ENCODE measurements at places on chromosomes 11 and 22.

DNA sequence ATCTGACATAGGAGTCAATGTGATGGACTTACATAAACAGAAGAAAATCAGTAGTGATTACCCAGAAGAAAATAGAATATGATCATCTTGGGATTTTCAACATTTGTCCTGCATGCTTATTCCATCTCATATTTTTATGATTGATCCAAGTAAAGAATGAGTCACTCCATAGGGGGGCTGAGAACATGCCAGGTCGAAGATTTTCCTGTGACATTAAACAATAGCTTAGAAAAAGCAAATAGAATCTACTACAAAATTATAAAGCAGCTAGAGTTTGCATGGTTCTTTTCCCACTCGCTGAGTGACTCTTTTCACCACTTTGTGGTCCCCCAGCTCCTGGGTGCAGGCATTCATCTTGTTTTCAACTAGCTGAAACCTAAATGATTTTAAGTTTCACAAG is 56.3 kb downstream of the DDI1 start:
- no peak for DNase-seq

GRCh38 chr11:118151431-118151830 is 1.2 kb downstream of the SCN4B start:
- no peak for DNase-seq

DNA sequence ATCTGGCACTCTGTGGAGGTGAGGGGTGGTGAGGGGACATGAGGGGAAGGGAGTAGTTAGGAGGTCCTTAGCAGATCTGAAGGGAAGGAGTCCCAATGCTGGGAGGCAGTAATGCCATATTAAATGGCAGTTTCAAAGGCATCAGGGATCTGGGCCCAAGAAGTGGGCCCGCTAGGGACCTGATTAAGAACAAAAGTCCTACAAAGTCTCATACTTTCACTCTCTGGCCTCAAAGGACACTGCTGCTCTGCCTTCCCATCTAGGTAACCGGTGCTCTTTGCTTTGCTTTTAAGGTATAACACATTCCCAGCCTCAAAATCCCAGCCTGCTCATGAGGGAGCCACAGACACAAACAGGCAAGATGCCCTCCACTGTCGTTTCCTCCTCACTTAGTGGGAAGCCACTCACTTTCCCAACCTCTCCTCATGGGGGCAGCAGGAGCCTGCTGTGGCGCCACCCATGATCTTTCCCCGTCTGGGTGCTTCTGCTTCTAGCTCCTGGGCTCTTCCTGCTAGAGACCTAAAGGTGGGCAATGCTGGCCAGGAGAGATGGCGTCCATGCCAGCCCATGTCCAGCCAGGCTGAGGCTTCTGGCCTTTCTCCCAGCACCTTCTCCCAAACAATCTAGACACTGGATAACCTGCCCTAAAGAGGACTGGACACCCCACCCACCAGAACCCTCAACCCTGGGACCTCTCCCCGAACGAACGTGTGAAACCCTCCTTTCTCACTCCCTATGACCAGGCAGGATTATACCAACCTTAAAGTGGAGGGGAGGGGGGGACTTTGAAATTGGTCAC is 68.3 kb downstream of the PLEKHA7 start:
- no peak for DNase-seq

- no peak for DNase-seq
These were observed 13.1 kb downstream of the OR5AK2 start for GRCh38 chr11:57001674-57002401.

DNA sequence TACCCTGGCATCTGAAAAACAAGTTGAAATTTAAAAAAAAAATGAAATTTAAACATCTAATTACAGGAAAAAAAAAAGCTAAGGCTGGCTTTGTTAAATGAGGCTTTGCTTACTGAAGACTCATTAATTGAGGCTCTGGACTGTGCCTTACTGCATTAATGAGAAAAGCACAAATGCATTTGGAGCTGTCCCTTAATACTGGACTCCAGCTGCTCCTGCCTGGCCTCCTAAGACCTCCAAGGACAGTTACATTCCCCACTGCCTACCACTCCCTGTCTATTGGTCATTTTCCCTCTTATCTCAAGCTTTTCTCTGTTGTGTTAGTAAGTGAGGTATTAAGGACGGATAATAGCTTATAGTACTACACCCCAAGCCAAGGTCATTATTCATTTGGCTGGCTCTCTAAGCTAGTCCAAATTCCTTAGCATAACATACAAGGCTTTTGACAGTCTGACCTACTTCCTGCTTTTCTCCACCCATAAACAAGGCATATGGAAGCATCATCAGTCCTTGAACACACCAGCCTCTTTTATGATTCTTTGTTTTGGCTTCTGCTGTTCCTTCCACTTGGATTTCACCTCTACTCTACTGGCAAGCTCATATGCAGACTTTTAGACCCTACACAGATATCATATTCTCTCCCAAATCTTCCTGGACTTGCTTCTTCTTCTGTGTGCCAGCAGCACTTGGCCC is 62.5 kb downstream of the USP35 start:
- DNase-seq = no peak

DNA sequence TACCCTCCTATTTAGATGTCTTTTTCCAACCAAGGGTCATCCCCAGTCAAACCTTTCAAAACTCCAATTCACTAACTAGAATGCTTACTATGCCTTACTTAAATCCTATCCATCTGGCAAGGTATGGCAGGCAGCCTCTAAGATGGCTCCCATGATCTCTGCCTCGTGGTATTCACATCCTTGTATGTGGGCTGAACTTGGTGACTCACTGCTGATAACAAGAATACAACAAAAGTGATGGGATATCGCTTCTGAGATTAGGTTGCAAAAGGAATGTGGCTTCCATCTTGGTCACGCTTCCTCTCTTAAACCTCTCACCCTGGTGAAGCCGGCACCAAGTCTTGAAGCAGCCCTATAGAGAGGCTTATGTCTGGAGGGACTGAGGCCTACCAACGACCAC is 29.6 kb upstream of the UPB1 start:
- DNase-seq = no peak

DNA sequence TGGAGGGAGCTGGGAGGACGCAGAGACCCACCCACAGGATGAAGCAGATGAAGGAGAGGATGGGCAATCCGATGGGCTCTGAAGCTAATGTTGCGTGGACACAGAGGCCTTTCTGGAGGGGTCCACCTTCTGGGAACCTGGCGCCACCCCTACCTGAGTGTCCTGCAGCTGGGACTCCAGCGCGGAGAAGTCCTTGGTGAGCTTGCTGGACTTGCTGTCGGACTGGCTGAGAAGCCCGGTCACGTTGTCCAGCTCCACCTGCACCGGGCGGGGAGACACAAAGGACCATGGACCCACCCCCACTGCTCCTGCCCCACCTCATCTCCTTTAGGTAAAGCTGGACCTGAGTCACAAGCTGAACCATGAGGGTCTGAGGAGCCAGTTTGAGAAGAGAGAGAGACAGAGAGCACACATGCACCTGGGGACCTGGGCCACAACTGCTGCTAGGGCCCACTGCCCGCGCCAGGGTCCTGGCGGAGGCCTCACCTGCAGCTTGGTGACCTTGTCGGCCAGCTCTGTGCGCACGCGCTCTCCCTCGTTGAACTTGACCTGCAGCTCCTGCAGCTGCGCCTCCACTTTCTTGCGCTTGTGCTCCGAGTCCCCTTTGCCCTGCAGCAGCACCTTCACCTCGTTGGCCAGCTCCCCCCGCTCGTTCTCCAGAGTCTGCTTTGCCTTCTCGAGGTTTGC is 40.8 kb downstream of the APOL1 start:
- DNase-seq = no peak

GRCh38 chr11:79400717-79401330 is 40.0 kb downstream of the TENM4 start:
- DNase-seq = no peak

DNA sequence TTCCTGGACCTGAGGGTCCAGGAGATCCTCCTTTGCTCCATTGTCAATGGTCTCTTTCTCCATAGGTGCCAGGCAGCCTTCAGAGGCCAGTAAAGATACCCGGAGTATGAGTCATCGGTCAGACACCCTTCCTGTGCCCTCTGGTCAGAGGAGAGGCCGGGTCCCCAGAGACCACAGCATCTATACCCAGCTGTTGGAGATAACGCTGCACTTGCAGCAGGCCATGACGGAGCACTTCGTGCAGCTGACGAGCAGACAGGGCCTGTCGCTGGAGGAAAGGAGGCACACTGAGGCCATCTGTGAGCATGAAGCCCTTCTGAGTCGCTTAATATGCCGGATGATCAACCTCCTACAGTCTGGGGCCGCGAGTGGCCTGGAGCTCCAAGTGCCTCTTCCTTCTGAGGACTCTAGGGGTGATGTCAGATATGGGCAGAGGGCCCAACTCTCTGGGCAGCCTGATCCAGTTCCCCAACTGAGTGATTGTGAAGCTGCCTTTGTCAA is at the start of gene ACCSL:
ACCSL (plus strand) TSS at position 51 of the 501 bp plus-strand sequence; CDS start at position 107, 56 bp downstream.
- DNase-seq = no peak

- DNase-seq = no peak
These were observed 78.4 kb downstream of the NAV2 start for GRCh38 chr11:19790831-19791552.

DNA sequence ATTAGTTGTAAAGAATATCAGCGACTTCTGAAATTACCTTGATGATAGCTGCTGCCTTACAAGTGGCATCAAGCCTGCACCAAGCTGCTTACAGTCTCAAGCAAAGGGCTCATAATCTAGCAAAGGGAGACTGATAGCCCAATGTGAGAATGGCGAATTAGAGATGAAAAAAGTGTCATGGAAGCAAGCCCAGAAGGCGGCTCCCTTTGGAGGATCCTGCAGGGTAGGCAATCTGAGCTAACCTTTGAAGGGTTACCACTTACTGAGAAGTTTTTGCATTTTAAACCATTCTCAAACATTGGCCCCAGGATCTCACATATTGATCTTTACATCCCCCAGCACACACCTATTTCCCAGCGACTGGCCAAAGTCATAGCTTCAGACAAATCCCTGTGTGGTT is 18.5 kb downstream of the GAB2 start:
- no peak for DNase-seq

- no peak for DNase-seq
These were observed 122.2 kb downstream of the APOL5 start for GRCh38 chr22:35839841-35840301.

DNA sequence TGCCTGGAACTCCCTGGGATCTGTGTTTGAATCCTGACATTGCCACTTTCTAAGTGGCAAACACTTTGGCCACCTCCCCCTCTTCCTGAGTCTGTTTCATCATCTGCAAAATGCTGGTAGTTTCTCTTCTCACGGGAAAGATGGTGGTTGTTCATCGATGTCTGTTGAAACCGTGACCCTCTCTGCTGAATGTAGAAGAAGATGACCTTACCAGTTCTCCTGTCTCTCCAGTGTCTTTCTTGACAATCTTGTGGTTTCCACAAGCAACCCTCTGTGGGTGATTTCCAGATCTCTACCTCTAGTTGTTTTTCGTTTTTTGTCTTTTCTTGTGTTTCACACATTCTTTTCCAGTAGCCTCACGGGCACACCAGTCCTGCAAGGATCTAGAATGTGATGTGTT is 27.5 kb downstream of the ZBTB16 start:
- no peak for DNase-seq

DNA sequence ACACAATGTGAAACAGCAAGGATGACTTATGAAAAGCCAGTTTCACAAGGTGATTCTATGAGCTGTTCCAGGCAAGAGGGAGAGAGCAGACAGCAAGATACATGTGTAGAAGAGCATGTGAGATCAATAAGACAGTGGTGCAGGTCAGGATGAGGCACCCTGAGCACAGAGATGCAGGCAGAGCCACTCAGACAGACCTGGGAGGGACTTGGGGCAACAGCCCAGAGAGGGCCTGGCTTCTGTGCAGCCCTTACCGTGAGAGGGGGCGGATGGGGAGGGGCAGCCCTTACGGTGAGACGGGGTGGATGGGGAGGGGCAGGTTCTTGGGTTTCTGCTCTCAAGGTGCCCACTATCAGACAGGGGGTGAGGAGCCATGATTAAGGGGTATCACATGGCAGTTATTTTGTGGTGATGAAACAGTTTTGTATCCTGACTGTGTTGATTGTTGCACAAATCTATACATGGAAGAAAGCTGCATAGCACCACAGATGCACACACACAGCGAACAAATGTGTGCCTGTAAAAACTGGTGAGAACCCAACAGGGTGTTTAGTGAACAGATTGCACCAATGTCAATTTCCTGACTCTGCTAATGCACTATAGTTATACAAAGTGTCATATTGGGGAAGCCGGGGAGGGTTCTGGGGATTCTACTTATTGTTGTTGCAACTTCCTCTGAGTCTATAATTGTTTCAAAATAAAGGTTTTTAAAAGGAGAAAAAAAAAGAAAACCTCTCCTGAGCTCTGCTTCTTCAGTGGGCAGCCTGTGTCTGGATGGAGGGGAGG is 5.2 kb upstream of the C22orf42 start:
- DNase-seq = no peak

- DNase-seq = no peak
These were observed 7.2 kb downstream of the PRRG4 start for GRCh38 chr11:32836946-32837345.

- no peak for DNase-seq
These were observed 1.4 kb upstream of the INPP5J start for GRCh38 chr22:31121403-31121802.

DNA sequence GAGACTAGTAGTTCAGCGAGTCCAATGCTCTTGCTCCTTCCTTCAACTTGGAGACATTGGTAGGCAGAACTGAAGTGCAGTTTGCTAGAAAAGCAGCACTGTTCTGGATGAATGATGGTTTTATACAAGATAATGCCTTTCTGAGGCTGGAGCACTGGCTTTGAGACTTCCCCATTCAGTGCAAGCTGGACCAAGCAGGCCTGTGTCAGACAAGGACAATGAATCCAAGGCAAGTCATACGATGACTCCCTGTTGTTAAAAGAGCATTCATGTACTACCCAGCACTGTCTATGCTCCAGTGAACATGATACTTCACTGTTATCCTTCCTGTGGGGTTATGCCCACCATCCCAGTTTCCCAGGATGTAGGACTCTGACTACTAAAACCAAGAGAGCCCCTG is 242.3 kb upstream of the RAG2 start:
- no peak for DNase-seq

DNA sequence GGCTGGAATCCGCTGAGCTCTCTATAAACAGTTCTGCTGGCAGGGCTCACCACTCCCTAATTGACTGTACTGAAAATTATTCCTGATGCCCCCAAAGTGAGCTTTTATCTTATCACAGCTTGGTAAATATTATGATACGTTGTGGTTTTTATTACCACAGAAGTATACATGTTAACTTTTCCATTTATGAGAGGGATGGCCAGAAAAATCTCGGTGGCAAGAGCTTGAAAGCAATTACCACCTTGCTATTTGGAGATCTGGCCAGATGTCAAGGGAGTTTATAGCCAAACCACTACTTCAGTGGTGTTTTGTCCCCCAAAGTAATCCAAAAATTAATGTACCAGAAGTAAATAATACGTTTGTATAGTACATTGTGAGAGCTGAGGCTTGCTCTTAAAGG is 75.4 kb upstream of the RCN1 start:
- DNase-seq = no peak

DNA sequence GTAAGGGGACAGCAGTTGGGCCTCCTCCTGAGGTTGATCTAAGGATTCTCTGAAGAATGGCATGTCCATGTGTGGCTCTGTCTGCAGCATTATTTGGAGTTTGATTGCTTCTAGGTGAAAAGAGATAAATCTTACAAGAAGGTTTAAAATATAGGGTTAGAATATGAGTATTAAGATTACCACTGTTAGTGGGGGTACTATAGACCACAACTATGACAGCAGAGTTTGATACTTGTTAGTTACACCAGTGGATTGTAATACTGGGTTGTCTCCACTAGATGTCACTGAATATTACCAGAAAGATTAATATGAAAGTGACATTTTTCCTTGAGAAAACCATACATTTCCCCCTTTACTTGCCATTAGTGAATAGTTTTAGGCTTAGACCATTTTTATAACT is 47.9 kb downstream of the ZNF280B start:
- no peak for DNase-seq

Measured in activated T-cell treated with anti-CD3 and anti-CD28 coated beads for 1 hour (primary cell).